Activated CD4-positive, alpha-beta T cell treated with anti-CD3 and anti-CD28 coated beads, Interleukin-2, amount 10 ng/mL, durations not matched to agents 7 days and 5 days (primary cell): ENCODE measurements at places on chromosomes 6 and 20.

- H3K4me1 ChIP-seq: peaks cover 6% of the 10 kb centered on the region
- peaks cover 11% of the 10 kb centered on the region for H3K36me3 ChIP-seq
- no peak for DNase-seq
- H3K4me3 ChIP-seq: no peak overlapping the region
These were observed 94.4 kb upstream of the MAP7 start for GRCh38 chr6:136644597-136644952.

GRCh38 chr6:140669321-140669720, 1294.9 kb upstream of the CITED2 start:
- DNase-seq: no peak
- H3K27me3 ChIP-seq: no peaks in the 10 kb centered on the region
- no peaks in the 10 kb centered on the region for H3K36me3 ChIP-seq

DNA sequence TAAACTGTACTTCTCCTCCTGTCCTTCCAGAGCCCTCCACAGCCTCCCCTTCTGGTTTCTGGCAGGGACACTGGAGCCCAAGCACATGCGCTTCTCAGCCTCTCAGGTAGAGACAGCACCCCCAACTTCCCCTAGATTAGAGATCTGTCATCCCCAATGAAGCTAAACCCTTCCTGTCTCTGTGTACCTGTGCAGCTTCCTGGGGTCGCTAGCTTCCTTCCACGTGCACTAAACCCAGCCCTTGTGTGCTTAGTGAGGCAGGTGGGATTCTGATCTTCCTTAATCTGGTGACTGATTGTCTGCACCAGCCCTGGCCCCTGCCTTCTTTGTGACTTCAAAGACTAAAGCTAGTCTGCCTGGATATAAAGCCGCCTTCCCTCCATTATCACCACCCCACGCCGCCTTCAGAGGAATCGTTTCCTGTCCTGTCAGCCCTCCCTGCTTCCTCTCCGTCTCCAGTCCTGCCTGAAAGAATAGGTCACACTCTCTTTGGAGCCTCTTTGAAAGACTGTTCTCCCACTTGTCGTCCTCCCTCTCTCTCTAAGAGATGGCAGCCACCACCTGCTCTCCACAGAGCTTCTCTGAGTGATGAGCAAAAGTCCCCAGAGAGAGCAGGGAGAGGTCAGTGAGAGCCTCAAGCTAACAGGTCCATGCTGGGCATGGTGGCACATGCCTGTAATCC, 27.5 kb downstream of the CAPN11 start:
- H3K36me3 ChIP-seq: no peaks in the 10 kb centered on the region
- H3K4me3 ChIP-seq: no peak overlapping the region
- H3K27ac ChIP-seq: no peak overlapping the region
- DNase-seq: no peak

DNA sequence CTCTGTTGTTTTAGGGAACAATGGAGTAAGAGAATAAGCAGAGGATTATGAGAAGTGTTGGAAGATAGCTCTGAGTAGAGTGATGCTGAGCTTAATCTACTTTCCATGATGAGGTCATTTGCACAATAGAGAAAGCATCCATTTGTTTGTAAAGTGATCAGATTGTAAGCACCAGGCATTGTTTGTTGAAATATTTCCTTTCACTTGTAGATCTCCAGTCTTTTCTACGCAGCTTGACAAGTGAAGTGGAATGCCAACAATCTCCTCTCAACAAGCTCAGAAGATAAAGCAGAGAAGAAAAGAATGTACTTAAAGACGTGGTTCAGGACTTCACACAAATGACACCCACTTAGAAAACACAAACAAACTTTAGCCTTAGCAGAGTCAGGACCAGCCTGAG, 80.1 kb upstream of the MARCKS start:
- no peaks in the 10 kb centered on the region for H3K36me3 ChIP-seq
- H3K4me1 ChIP-seq: no peaks in the 10 kb centered on the region
- H3K4me3 ChIP-seq: no peak overlapping the region
- DNase-seq: no peak
- no peaks in the 10 kb centered on the region for H3K27me3 ChIP-seq
- no peak overlapping the region for H3K27ac ChIP-seq

- peak; percentile 71 for DNase-seq
- H3K36me3 ChIP-seq: peaks cover 40% of the 10 kb centered on the region
- no peaks in the 10 kb centered on the region for H3K27me3 ChIP-seq
- peak overlapping the region; percentile 40 for H3K4me3 ChIP-seq
- H3K4me1 ChIP-seq: peaks cover 93% of the 10 kb centered on the region
These were observed 32.6 kb upstream of the MPC1 start for GRCh38 chr6:166415306-166415705.

- H3K4me1 ChIP-seq: no peaks in the 10 kb centered on the region
- no peaks in the 10 kb centered on the region for H3K36me3 ChIP-seq
- no peak overlapping the region for H3K4me3 ChIP-seq
- no peak for DNase-seq
- H3K27me3 ChIP-seq: peaks cover 15% of the 10 kb centered on the region
These were observed 122.3 kb downstream of the QRSL1 start for GRCh38 chr6:106751501-106752252.

GRCh38 chr6:69820438-69820837, 23.6 kb upstream of the LMBRD1 start:
- H3K27me3 ChIP-seq: no peaks in the 10 kb centered on the region
- no peak for DNase-seq
- H3K4me1 ChIP-seq: peaks cover 18% of the 10 kb centered on the region
- H3K36me3 ChIP-seq: no peaks in the 10 kb centered on the region
- H3K4me3 ChIP-seq: no peak overlapping the region
- H3K27ac ChIP-seq: no peak overlapping the region

- H3K4me3 ChIP-seq: no peak overlapping the region
- no peak overlapping the region for H3K27ac ChIP-seq
- no peaks in the 10 kb centered on the region for H3K4me1 ChIP-seq
- no peaks in the 10 kb centered on the region for H3K27me3 ChIP-seq
- DNase-seq: no peak
- H3K36me3 ChIP-seq: no peaks in the 10 kb centered on the region
These were observed 28.4 kb upstream of the CD93 start for GRCh38 chr20:23114448-23115082.

GRCh38 chr6:8658416-8658815, 223.1 kb upstream of the SLC35B3 start:
- no peak overlapping the region for H3K27ac ChIP-seq
- no peak for DNase-seq
- H3K27me3 ChIP-seq: no peaks in the 10 kb centered on the region
- no peaks in the 10 kb centered on the region for H3K4me1 ChIP-seq

DNA sequence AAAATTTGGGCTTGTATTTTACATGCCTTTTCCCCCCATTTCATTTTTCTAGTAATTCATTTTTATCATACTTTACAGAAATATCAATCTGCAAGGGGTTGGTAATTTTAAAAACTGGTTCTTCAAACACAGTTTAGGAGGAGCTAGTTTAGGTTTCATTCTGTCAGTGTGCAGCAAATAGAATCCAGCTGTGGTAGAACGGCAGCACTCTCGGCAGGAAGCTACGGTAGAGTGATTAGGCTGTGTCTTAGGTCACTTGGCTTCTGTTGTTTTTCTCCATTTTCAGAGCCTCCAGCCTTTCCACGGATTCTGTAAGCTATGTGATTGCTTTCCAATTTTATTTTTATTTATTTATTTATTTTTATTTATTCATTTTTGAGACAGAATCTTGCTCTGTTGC, 32.7 kb downstream of the TLDC2 start:
- no peak overlapping the region for H3K27ac ChIP-seq
- peaks cover 22% of the 10 kb centered on the region for H3K4me1 ChIP-seq
- no peak overlapping the region for H3K4me3 ChIP-seq
- no peaks in the 10 kb centered on the region for H3K27me3 ChIP-seq

DNA sequence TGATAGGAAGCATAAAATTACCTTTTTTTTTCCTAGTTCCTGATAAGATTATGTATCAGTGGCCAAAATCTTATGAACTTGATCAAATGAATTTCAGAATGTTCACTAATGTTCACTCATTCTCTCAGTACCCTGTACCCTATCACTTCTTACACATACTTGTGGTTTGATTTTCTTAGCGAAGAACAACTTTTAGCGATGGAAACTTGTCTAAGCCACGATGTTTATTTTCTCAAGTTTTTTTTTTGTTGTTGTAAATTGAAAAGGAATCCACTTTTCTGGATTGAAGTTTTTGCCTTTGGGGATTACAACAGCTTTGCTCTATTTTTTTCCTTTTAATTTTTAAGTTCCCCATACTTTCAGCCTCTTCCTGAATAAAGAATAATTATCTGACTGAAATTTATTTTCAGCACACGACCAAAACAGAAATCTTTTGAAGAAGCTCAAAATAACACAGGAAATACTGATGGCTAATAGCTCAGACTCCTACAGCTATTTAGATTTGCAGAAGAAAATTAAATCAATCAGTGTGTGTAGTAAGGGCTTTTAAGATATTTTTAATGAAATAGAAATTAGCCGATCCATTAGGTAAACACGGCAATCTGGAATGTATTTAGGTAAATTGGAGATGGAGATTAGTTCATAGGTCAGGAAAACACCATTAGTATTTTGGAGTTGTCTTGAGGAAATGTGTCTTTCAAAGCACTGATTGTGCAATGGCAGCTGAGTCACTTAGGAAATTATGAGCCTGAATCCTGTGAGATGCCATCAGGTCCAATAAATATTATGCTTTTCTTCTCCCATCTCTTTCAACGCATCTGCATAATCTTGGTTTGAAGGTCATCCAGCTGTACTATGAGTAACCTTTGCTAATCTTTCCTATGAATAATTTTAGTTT, 217.5 kb downstream of the GJA1 start:
- no peaks in the 10 kb centered on the region for H3K36me3 ChIP-seq
- no peaks in the 10 kb centered on the region for H3K27me3 ChIP-seq
- no peak overlapping the region for H3K27ac ChIP-seq
- peaks cover 34% of the 10 kb centered on the region for H3K4me1 ChIP-seq

- DNase-seq: no peak
- H3K36me3 ChIP-seq: no peaks in the 10 kb centered on the region
- H3K4me1 ChIP-seq: no peaks in the 10 kb centered on the region
- H3K27me3 ChIP-seq: no peaks in the 10 kb centered on the region
- H3K4me3 ChIP-seq: no peak overlapping the region
These were observed 346.3 kb downstream of the BMP2 start for GRCh38 chr20:7113577-7114466.

DNA sequence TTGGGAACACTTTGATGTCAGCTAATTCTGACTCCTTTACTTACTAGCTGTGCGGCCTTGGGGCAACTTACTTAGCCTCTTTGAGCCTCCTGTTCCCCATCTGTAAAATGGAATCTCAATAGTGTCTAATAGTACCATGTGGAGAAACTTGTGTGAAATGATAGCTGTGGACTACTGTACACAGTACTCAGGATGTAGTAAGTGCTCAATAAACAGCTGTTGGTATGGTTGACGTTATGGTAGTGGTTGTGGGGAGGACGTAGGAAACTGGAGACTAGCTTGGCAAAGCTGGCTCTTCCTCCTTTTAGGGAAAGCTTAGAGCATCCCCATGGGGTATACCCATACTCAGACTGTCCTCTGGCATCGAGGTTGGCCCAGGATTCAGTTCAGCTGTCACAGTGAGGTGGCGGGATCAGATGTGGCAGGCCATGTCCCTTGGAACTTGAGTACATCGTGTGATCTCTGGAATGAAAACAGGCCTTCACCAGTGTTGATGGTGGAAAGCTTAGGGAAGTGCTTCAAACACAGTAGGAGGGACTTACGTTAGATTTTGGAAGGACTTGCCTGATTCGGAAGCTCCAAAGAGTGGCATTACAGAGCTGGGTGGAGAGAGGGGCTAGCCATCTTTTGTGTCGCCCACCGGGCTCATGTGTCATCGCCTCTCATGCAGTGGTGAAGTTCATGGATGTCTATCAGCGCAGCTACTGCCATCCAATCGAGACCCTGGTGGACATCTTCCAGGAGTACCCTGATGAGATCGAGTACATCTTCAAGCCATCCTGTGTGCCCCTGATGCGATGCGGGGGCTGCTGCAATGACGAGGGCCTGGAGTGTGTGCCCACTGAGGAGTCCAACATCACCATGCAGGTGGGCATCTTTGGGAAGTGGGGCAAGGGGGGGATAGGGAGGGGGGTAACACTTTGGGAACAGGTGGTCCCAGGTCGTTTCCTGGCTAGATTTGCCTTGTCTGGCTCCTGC, 7.1 kb downstream of the VEGFA start:
- H3K36me3 ChIP-seq: peaks cover 2% of the 10 kb centered on the region
- no peak overlapping the region for H3K4me3 ChIP-seq
- no peak for DNase-seq
- H3K27ac ChIP-seq: no peak overlapping the region
- H3K27me3 ChIP-seq: no peaks in the 10 kb centered on the region
- peaks cover 41% of the 10 kb centered on the region for H3K4me1 ChIP-seq

DNA sequence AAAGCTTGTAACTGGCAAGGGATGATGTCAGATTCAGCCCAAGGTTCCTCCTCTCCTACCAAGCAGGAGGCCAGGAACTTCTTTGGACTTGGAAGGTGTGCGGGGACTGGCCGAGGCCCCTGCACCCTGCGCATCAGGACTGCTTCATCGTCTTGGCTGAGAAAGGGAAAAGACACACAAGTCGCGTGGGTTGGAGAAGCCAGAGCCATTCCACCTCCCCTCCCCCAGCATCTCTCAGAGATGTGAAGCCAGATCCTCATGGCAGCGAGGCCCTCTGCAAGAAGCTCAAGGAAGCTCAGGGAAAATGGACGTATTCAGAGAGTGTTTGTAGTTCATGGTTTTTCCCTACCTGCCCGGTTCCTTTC, 14.4 kb downstream of the TNFAIP3 start:
- no peak for DNase-seq
- H3K36me3 ChIP-seq: peaks cover 80% of the 10 kb centered on the region
- H3K4me3 ChIP-seq: no peak overlapping the region

GRCh38 chr6:149265945-149266344, 51.6 kb upstream of the TAB2 start:
- H3K36me3 ChIP-seq: peaks cover 5% of the 10 kb centered on the region
- H3K27ac ChIP-seq: no peak overlapping the region
- no peaks in the 10 kb centered on the region for H3K27me3 ChIP-seq
- no peak for DNase-seq
- H3K4me3 ChIP-seq: no peak overlapping the region
- peaks cover 50% of the 10 kb centered on the region for H3K4me1 ChIP-seq

DNA sequence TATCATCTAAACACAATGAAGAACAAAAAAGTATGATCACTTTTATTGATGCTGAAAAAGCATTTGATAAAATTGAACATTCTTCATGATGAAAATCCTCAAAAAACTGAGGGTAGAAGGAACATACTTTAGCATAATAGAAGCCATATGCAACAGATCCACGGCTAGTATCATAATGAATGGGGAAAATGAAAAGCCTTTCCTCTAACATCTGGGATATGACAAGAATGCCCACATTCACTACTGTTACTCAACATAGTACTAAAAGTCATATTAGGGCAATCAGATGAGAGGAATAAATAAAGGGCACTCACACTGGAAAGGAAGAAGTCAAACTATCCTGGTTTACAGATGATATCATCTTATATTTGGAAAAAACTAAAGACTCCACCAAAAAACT, 256.6 kb downstream of the RFPL4B start:
- no peaks in the 10 kb centered on the region for H3K27me3 ChIP-seq
- no peak for DNase-seq
- H3K4me3 ChIP-seq: no peak overlapping the region
- no peaks in the 10 kb centered on the region for H3K36me3 ChIP-seq
